IPS DF 6.9 (cell line): ENCODE measurements at places on chromosomes 1 and 21.

- no peaks in the 10 kb centered on the region for H3K27me3 ChIP-seq
- no peaks in the 10 kb centered on the region for H3K4me1 ChIP-seq
- no peak overlapping the region for H3K4me3 ChIP-seq
- H3K27ac ChIP-seq: no peak overlapping the region
- peak; percentile 54 for DNase-seq
Measured at GRCh38 chr1:216310776-216311175, 112.5 kb downstream of the USH2A start.

GRCh38 chr1:24973315-24973714, 43.2 kb upstream of the RUNX3 start:
- H3K4me1 ChIP-seq: peaks cover 4% of the 10 kb centered on the region; the same call in 1 of the 2 replicates
- no peak overlapping the region for H3K4me3 ChIP-seq
- no peaks in the 10 kb centered on the region for H3K27me3 ChIP-seq

- no peak for DNase-seq
- no peak overlapping the region for H3K4me3 ChIP-seq
- H3K27ac ChIP-seq: no peak overlapping the region
- no peaks in the 10 kb centered on the region for H3K4me1 ChIP-seq
- peaks cover 3% of the 10 kb centered on the region; the same call in 1 of the 2 replicates for H3K36me3 ChIP-seq
Measured at GRCh38 chr21:25890001-25890400, 155.2 kb downstream of the GABPA start.

- H3K4me1 ChIP-seq: no peaks in the 10 kb centered on the region
- H3K27me3 ChIP-seq: no peaks in the 10 kb centered on the region
- DNase-seq: no peak
- no peak overlapping the region for H3K27ac ChIP-seq
- peaks cover 2% of the 10 kb centered on the region; the same call in 1 of the 2 replicates for H3K36me3 ChIP-seq
Measured at GRCh38 chr1:100219883-100220282, 29.8 kb downstream of the DBT start.

DNA sequence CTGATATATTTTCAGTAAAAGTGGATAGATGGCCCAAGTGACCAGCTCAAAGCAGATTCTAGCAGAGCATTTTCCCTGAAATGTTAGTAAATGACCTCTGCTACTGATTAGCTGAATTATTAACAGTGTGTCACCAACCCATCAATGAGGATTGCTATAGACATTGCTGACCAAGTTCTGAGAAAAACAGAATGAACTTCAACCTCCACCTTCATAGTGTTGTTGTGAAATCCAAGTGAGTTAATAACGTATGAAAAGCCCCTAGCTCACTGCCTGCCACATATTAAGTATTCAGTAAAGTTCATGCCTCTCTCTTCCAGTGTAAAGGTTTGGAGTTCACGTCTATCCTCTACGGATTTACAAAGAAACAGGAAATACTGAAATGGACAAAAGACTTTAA, 15.8 kb downstream of the PLPP3 start:
- H3K27me3 ChIP-seq: no peaks in the 10 kb centered on the region
- DNase-seq: no peak
- no peaks in the 10 kb centered on the region for H3K36me3 ChIP-seq
- no peak overlapping the region for H3K4me3 ChIP-seq

- no peaks in the 10 kb centered on the region for H3K4me1 ChIP-seq
- no peaks in the 10 kb centered on the region for H3K36me3 ChIP-seq
- no peak overlapping the region for H3K4me3 ChIP-seq
- H3K27ac ChIP-seq: no peak overlapping the region
Measured at GRCh38 chr1:55974714-55975441, 604.5 kb downstream of the PLPP3 start.

DNA sequence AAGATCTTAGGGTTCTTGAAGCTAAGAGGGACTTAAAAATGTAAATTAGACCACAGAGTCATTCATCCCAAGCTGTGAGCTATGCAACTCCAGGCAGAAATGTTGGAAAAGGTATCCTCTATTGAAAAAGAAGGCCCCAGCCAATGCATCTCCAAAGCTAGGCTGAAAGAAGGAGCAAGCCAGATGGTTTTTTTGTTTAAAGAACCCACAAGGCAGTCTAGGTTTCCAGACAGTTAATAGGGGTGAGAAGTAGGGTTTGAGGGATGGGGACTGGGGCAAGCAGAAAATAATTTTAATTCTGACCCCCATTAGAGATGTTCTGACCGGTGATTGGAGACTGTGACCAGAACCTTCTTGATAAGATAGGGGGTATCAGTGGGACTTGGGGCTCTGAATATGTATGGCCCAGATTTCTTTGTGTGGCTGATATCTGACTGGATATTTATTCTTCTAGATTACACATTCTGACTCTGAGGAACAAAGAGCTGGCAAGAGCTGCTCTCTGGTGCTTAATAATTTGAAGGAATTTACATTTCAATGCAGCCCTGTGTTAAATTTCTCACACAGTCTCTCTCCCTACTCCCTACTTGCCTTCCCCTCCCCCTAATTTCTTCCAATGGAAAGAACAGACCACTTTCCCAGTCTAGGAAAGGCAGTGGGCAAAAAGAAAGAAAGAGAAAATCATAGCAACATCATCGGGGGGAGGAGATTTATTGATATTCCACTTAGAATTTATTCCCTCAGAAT, 104.9 kb downstream of the NUF2 start:
- H3K36me3 ChIP-seq: no peaks in the 10 kb centered on the region
- no peak overlapping the region for H3K4me3 ChIP-seq
- no peak for DNase-seq
- peaks cover 1% of the 10 kb centered on the region; the same call in 1 of the 2 replicates for H3K4me1 ChIP-seq
- no peak overlapping the region for H3K27ac ChIP-seq

DNA sequence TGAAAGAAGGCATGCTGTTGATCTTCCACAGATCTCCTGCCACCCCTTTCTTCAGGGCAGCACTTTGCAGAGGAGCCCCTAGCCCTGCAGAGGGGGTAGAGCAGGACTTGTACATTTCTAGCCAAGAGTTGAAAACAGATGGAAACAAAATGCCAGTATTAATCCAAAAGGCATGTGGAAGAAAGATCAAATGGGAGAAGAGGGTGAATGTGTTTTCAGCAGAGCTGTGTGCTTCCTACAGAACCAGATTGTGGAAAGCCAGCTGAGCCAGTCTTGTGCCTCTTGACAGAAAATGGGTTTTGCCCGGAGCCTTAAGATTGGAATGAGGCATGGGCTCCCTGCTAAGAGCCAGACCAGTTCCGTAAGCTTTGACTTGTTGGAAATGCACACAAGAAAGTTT, 105.2 kb upstream of the TSPAN2 start:
- no peaks in the 10 kb centered on the region for H3K4me1 ChIP-seq
- H3K4me3 ChIP-seq: no peak overlapping the region
- no peak overlapping the region for H3K27ac ChIP-seq
- DNase-seq: no peak
- H3K27me3 ChIP-seq: no peaks in the 10 kb centered on the region

- DNase-seq: no peak
- no peaks in the 10 kb centered on the region for H3K36me3 ChIP-seq
- no peaks in the 10 kb centered on the region; the same call in 1 of the 2 replicates for H3K4me1 ChIP-seq
- H3K27ac ChIP-seq: no peak overlapping the region
Measured at GRCh38 chr1:214568328-214568727, 16.9 kb upstream of the PTPN14 start.

DNA sequence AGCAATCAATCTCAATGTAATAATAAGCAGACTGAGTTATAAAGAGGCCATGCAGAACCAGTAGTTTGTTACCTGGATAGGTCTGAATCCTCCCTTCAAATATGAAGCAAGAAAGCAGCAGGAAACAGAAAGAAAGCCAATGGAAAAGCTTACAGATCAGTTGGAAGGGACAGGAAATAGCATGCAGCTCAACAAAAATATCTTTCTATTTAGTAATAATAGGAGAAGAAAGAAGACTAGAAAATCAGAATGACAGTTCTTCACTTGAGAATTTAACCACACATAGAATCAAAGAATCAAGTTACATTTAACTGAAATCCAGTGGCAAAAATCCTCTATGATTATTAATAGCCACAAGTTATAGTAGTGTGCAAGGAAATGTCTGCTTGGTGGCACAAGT, 194.4 kb downstream of the EIF4G3 start:
- no peak for DNase-seq
- no peaks in the 10 kb centered on the region for H3K36me3 ChIP-seq
- H3K4me1 ChIP-seq: no peaks in the 10 kb centered on the region
- no peak overlapping the region for H3K4me3 ChIP-seq

DNA sequence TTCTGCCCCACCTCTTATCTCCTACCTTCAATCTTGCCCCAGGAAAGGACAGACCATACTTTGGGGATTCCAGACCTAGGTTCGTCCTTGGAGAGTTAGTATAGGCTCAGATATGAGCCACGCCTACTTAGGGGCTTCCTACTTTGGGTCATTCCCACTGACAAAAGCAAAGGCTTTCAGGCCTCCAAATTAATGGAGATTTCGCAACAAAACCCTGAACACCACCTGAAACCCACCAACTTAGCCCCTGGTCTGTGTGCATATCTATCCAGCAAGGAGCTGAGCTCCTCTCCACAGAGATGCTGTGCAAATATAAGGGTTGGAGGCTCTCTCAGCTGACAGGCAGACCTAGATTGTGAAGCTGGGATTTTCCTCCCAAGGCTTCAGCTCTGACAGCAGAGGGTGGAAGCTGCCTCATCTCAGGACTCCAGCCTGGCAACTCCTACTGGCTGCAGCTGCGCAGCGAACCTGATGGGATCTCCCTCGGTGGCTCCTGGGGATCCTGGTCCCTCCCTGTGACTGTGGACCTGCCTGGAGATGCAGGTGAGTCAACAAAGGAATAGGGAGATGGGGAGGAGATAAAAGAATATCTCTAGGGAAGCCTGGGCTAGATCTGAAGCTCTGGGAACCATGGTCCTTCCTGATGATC, 2.1 kb downstream of the MPL start:
- no peak overlapping the region for H3K4me3 ChIP-seq
- no peak overlapping the region for H3K27ac ChIP-seq
- no peaks in the 10 kb centered on the region for H3K4me1 ChIP-seq
- H3K36me3 ChIP-seq: no peaks in the 10 kb centered on the region
- no peaks in the 10 kb centered on the region for H3K27me3 ChIP-seq
- DNase-seq: no peak

DNA sequence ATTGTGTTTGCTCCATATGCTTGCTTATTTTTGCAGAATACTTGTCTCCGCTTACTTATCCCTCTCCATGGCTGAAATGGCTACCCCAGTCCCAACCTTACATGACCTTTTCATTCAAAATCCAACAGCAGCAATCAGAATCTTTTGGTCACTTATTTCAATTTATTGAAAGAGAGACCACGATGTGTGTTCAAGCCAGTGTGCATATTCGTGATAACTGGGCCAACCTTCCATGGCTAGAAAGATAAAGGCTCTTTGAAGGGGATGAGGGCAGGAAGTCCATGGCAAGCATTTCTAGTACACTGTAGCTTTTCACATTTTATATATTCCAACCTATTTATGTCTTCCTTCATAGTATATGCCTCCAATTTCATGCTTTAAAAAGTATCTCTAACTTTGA, 23.1 kb downstream of the HSD11B1 start:
- H3K4me3 ChIP-seq: no peak overlapping the region
- no peak for DNase-seq
- no peaks in the 10 kb centered on the region for H3K36me3 ChIP-seq
- H3K27ac ChIP-seq: no peak overlapping the region
- no peaks in the 10 kb centered on the region for H3K27me3 ChIP-seq

DNA sequence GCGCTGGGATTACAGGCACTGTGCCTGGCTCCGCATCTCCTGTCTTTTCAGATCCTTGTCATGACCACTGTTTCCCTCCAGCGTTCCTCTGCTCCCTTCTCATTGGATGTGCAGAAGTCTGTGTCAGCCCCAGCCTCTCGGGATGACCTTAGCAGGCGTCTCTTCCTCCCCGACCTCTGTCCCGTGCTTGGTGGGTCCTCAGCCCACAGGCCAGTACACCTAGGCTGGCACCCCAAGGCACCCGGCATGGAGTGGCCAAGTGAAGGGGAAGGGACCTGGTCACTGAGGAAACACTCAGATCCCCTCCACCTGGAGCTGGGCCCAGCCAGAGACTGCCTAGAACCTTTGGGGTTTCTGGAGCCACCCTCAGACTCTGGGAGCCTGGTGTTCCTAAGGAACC, 2.4 kb upstream of the CLCNKB start:
- no peaks in the 10 kb centered on the region for H3K27me3 ChIP-seq
- no peak overlapping the region for H3K27ac ChIP-seq
- no peaks in the 10 kb centered on the region for H3K36me3 ChIP-seq
- no peak overlapping the region for H3K4me3 ChIP-seq
- DNase-seq: no peak

GRCh38 chr1:13730751-13731482, 30.9 kb downstream of the PRDM2 start:
- H3K27me3 ChIP-seq: no peaks in the 10 kb centered on the region; the same call in 1 of the 2 replicates
- no peaks in the 10 kb centered on the region for H3K4me1 ChIP-seq
- no peak overlapping the region for H3K4me3 ChIP-seq
- DNase-seq: no peak
- no peaks in the 10 kb centered on the region for H3K36me3 ChIP-seq

DNA sequence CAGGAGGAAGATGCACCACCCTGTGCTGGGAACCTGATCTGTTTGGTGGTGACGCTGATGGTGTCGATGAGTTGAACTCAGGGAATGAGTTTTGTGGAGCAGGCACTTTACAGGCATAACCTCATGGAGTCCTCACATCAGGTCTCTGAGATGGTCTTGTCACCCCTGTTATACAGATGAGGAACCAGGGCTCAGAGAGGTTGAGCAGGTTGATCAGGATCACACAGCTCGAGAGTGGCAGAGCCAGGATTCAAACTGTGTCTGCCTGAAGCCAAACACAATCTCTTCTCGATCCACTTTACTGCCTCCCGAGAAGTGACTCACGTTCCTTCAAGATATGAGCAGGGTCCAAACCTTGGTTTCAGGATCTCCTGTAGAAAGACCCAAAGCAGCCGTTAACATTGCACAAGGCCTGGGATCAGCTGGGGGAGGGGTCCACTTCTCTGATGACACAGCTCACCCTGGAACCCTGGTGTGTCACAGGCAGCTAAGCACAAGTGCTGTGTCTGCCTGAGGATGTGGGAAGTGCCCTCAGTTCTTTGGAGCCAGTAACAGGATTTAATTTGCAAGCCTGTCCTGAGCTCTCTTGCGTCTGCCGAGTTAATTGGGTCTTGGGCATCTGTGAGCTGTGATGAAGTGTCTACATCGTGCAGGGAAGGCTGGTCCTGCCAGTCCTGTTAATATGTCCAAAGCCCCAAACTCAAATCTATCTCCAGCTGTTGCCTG, 65.4 kb upstream of the STUM start:
- no peak overlapping the region for H3K4me3 ChIP-seq
- H3K4me1 ChIP-seq: no peaks in the 10 kb centered on the region
- DNase-seq: no peak
- H3K27me3 ChIP-seq: no peaks in the 10 kb centered on the region
- H3K36me3 ChIP-seq: no peaks in the 10 kb centered on the region

DNA sequence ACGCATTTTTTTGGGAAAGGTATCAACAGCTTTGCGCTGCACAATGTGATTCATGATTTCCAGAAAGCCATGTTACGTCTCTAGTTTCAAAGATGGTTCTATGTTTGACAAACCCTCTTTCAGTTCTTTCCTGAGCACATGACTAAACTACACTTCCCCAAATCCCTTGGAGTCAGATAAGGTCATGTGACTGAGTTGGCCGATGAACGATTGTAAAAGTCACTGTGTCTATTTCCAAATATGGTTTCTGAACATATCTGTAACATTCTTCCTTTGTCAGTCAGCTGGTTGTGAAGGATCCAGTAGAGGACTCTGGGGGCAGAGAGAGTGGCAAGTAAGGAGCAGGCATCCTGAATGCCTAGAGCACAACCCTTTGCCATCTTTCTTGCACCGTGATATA, 35.4 kb downstream of the TMPRSS15 start:
- H3K4me1 ChIP-seq: no peaks in the 10 kb centered on the region
- no peaks in the 10 kb centered on the region for H3K36me3 ChIP-seq
- H3K27me3 ChIP-seq: no peaks in the 10 kb centered on the region
- H3K27ac ChIP-seq: no peak overlapping the region
- no peak for DNase-seq
- H3K4me3 ChIP-seq: no peak overlapping the region
